ENCODE measurements at places on chromosomes 1 and 21.

- no peak for DNase-seq
These were observed 273.3 kb downstream of the OLFM3 start for GRCh38 chr1:101723415-101723814.

GRCh38 chr1:116983112-116983511 lies 18.4 kb upstream of the CD101 start:
- DNase-seq: no peak

DNA sequence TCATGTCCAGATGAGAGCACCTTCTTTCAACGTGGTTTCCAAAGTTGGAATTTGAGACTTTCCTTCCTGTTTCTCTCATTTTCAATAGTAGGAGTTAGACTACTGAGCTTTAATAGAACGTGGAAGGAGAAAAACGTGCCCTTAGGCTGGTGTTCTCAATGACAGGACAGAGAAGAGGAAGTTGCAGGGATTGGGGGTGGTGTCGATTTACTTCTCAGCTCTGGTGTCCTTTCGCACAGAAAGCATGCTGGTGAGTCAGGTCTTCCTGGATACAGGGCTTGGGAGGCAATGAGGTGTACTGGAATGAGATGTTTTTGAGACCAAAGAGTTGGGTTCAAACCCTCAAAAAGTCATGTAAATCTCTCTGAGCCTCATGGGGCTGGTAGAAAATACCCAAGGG lies 67.1 kb downstream of the HIVEP3 start:
- DNase-seq: no peak

- no peak for DNase-seq
These were observed 7.8 kb upstream of the LRP8 start for GRCh38 chr1:53335661-53336060.

DNA sequence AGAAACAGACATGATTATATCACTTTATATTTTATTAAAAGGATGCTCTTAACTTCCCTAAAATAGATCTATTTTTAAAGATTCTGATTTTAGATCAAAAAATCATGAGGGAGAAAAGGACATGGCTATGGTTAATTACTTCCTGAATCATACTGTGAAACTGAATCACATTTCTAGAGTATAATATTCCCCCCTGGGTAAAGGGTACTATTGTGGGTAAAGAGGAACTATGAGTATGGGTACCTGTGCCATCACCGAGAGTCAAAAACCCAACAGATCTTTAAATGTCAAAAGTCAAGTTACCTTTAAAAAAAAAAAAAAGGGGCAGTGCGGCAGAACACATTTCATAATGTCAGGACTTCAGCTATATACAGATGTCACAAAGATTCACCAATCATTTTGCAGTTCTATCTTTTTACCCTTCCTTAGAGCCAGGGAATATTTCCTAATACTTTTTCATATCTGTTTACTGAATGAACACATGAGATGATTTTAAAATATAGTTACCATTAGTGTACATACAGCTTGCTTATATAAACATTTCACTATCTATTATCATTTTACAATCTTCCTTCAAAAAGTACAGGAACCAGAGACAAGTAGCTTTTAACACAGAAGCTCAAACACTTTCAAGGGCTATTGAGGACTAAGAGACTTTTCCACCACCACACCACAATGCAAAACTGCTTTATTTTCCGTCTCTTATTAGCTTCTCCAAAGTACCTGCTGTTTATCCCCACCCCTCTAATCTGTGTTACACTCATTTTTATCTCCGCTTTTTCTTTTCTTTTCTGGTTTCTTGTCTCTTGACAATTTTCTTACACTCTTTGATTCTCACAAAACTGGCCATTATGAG lies 45.0 kb downstream of the EVI5 start:
- DNase-seq: no peak

DNA sequence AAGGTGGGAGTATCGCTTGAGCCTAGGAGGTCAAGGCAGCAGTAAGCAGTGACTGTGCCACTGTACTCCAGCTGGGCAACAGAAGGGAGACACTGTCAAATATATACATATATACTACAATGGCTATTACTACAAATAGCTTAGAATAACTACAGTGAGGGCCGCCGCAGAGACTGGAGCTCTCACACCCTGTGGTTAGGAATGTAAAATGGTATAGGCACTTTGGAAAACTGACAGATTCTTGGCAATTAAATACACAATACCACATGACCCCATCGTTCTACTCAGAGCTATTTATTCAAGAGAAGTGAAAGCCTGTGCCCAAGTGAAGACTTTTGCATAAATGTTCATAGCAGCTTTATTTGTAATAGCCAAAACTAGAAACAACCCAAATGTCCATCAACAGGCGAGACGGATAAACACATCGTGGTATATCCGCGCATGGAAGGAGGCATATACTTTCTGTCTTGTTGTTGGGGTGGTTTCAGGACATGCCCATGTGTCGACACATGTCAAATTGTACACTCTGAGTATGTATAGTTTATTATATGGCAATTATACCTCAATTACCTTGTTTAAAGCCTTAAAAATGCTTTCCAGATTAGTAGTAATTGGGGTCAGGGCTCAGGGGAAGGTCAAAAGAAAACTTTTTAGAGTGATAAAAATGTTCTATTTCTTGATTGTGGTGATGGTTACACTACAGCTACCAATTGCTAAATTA lies 123.4 kb downstream of the RIPK4 start:
- DNase-seq: no peak

GRCh38 chr1:150148837-150149270 lies 862 bp upstream of the PLEKHO1 start:
- no peak for DNase-seq

DNA sequence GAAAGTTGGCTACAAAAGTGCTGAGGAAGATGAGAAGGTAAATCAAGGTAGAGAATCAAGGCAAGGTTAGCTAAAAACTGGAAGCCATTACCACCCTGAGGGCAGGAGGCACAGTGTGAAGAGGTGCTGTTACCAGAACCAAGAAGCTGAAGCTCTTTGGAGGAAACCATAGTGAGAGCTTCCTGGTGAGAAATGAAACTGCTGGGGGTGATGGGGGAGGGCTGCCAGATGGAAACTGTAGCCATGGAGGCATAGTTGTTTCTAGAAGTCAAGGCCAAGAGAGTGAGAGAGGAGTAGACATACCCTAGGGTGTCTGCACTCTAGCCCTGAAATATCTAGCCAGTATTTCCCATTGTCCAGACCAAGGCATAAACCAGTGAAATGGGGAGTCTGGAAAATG lies 28.7 kb downstream of the IFI44 start:
- DNase-seq: no peak

DNA sequence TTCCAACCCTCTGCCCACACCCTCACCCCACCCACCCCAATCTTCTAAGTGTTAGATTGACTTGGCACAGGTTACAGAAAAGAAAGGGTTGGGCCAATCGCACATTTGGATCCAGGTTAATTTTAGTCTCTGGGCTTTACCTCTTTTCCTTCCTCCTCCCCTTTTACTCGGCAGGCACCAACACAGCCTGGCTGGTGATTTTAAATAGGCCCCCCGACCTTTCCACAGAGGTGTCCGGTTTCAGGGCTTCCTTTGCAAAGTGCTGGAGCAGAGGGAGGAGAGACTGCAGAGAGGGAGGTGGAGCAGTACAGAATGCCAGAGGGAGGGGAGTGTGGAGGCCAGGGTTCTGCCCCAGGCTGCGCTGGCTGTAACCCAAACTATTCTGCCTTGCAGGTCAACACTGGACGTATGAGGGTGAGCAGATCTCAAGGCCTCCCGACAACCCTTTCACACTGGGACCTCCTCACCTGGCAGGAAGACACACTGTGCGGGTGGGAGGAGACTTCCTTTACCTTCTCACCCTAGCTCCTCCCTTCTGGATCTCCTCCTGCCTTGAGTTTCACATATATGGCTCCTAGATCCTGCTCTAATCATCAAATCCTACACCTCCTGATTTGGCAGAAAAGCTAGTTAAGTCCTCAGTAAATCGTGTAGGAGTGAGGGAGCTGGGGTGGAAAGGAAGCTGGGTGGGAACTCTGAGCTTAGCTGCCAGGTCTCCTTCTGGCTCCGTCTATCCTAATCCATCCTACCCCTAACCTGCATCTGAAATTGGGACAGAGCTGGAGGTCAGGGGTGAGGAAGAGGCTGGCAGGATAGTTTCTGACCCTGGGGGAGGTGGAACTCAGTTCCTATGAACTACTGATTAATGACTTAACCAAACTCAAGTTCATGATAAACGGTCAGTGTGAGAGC lies 2.4 kb downstream of the CA14 start:
- no peak for DNase-seq

DNA sequence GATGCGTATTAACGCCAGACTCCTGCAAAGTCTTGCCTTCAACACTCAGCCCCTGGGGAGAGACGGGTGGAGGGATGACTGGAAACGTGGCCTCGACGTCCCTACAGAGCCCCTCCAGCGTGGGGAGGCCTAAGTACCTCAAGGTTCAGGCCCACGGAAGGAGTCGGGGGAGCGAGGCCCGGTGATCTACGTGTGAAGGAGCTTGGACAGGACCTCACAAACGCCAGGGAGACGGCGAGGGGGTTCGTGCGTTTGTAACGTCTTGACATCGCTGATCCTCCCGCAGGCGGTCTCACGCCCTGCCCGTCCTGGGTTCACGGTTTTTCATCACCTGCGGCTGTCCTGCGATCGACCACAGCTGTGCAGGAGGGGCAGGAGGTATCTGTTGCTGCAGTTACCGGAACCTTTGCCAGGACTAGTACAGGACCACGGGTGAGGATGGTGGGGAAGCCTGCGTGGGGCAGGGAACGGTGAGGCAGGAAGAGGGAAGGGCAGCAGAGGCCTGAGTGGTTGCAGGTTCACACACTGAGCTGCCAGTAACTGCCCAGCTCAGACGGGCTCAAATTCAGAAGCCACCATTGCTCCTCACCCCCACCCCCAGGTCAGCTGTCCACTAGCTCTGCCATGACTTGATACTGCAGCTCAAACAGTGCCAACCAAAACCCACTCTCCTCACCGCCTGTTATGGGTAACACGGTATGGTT lies 889 bp upstream of the CCNL2 start:
- no peak for DNase-seq

- no peak for DNase-seq
These were observed 450.4 kb upstream of the VAMP3 start for GRCh38 chr1:7320661-7321060.

- DNase-seq: no peak
These were observed 84.0 kb downstream of the CD247 start for GRCh38 chr1:167434306-167434705.

- DNase-seq: no peak
These were observed 185.8 kb upstream of the CHODL start for GRCh38 chr21:18058731-18059398.

GRCh38 chr1:44294588-44295007 lies 60.5 kb downstream of the ERI3 start:
- DNase-seq: no peak

DNA sequence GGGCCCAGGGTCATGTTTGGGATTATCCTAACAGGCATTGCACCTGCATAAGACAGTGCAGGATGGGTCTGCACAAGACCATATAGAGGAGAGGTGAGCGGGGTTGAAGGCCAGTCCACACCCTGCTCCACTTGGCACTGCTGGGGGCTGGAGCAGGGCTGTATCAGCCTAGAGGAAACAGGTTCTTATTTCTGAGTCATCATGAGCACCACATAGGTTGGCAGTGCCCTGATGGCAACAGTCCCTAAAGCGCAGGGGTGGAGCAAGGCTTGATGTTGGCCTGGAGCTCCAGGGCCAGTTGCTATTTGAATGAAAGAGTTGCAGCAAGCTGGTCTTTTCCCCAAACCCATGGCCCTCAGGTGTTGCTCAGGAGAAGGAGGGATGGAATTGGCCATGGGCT lies 29.8 kb upstream of the BMP8B start:
- DNase-seq: no peak

GRCh38 chr1:171188388-171189266 lies 3.5 kb downstream of the FMO2 start:
- DNase-seq: no peak

DNA sequence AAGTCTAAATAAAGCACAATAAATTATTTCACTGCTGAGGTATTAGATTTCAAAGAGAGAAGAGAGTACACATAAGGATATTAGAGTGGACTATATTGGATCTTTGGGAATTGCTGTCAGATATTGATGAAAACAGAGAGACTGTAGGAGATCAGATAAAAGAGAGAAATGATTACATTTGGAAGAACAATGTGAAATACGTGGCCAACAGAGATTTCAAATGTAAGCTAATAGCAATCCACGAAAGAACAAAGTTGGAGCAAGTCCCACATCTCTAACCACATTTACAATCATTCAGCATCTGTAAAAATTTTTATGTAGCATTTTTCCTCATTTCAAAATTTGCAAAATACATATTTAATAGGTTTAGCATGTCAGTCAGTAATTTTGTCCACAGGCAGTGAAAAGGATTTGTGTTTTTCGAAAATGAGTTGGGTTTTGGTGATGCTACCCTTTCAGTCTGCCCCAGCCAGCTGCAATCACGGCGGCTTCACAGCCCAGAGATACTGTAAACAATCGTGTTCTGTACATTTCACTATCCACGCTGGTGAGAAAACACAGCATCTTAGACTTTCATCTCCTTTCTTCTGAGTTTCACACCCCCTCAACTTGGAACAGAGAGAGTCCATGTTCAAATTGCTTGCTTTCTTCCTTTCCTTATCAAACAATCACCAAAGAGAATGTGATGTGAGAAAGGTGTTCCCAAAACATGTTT lies 209.1 kb upstream of the LYPLAL1 start:
- no peak for DNase-seq

DNA sequence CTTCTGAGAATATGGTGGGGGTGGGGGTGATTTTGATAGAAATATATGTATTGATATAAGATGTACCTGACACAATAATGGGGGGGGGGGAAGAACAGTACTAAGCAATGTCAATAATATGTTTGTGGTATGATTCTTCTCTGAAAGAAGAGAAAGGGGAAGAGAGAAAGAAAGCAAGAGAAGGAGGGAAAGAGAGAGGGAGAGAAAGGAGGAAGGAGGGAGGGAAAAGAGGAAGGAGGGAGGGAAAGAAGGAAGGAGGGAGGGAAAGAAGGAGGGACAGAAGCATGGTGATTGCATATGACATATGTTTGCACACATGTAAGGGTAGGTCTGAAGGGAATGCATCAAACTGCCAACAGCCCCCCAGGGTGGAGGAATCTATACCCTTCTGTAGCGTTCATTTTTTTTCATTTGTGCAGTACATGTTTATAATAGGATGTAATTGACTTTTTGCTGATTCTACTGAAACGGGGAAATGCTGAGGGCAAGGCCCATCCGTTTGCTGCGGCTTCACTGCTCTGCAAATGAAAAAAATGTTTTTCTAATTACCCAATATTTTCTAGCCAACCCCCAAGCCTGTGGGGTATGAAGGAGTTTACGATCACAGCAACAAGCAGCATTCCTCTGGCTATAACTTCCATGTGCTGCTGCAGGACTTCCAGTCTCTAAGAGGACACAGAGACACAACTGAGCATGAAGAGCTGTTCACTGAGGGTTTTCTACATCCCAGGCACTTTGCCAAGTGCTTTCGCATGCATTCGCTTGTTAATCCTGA lies 119.3 kb upstream of the ZC3H12A start:
- no peak for DNase-seq

DNA sequence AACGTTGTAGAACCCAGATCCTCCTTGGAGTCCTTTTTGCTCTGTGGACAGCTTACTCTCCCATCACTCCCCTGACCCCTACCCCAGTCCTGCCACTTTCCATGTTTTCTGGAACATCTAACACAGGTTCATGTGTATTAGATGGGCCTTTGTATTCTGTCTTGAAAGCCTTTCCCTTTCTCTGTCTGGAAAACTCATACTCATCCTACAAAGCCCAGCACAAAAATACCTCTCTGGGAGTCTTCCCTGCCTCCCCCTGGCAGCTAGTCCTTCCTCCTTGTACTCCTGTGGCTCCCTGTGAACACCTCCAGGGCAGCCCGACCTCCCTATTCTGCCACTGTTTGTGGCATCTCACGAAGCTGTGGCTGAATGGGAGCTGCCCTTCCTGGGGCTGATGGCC lies 7.8 kb upstream of the HEYL start:
- DNase-seq: no peak

GRCh38 chr1:176552217-176552991 lies 89.4 kb downstream of the PAPPA2 start:
- DNase-seq: no peak
